ENCODE measurements at places on chromosomes 4 and X.

DNA sequence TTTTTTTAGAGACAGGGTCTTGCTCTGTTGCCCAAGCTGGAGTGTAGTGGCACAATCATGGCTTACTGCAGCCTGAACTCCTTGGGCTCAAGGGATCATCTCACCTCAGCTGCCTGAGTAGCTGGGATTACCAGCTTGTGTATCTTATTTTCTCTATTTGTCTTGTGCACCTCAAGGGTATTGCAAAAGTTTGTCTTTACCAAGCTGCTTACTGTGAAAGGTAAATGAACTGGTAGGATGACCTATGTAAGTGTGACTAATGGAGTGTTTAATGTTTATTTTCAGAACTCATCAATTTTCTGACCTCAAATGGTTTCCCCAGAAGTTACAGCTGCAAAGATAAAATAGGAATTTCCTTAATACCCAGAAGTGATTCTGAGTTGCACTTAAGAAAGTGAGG lies 5.3 kb upstream of the FGA start:
- H3K4me1 ChIP-seq = no peaks in the 10 kb centered on the region
- peaks cover 13% of the 10 kb centered on the region for H3K27me3 ChIP-seq
- H3K36me3 ChIP-seq = no peaks in the 10 kb centered on the region
- no peak overlapping the region for H3K4me3 ChIP-seq
- ATAC-seq = no peak
- no peak overlapping the region for H3K27ac ChIP-seq

DNA sequence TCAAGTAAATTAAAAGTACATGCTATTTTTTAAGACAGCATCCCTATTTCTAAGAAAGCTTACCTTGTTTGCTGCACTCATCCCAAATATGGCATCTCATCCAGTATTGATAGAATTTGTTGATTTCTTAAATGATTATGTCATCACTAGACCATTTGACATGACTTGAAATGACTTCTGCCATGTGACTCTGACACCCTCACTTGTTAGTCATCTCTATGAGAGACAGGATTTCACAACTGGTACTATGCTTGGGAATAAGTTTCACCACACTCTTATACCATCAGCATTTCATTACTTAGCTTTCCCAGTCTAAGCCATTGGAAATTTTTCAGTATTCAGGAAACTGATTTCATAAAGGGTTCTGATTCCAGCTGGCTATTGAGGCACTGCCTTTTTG lies 55.3 kb downstream of the TMPRSS11F start:
- H3K27me3 ChIP-seq = no peaks in the 10 kb centered on the region
- no peaks in the 10 kb centered on the region for H3K4me1 ChIP-seq
- ATAC-seq = no peak
- H3K4me3 ChIP-seq = no peak overlapping the region
- H3K27ac ChIP-seq = no peak overlapping the region

GRCh38 chrX:77088233-77088632 lies 359.0 kb upstream of the FGF16 start:
- no peak overlapping the region for H3K27ac ChIP-seq
- no peak overlapping the region for H3K4me3 ChIP-seq
- H3K4me1 ChIP-seq = no peaks in the 10 kb centered on the region
- H3K36me3 ChIP-seq = no peaks in the 10 kb centered on the region
- no peaks in the 10 kb centered on the region for H3K27me3 ChIP-seq

- H3K27me3 ChIP-seq = no peaks in the 10 kb centered on the region
- peaks cover 34% of the 10 kb centered on the region for H3K36me3 ChIP-seq
- peaks cover 78% of the 10 kb centered on the region for H3K4me1 ChIP-seq
- ATAC-seq = no peak
- peak overlapping the region; percentile 82 for H3K4me3 ChIP-seq
Observed at GRCh38 chr4:1246901-1247863, 1.7 kb downstream of the CTBP1 start.

GRCh38 chr4:159413306-159413943 lies 310.5 kb downstream of the RAPGEF2 start:
- H3K36me3 ChIP-seq = no peaks in the 10 kb centered on the region
- ATAC-seq = no peak
- H3K27ac ChIP-seq = no peak overlapping the region

GRCh38 chr4:164904941-164905340 lies 28.0 kb downstream of the APELA start:
- H3K27ac ChIP-seq = no peak overlapping the region
- H3K4me3 ChIP-seq = no peak overlapping the region
- H3K27me3 ChIP-seq = no peaks in the 10 kb centered on the region
- H3K4me1 ChIP-seq = no peaks in the 10 kb centered on the region
- no peaks in the 10 kb centered on the region for H3K36me3 ChIP-seq
- no peak for ATAC-seq
